Neural progenitor cell (in vitro differentiated cells): ENCODE measurements at places on chromosomes 3 and 15. TPM values are rescaled to one million over a fixed set of nuclear protein-coding genes. Genes with fewer than 3 reads are reported as not detected.
A peak's percentile ranks its signal among the peaks of the same experiment; 100 is the strongest.

The SERPINI2 gene
- total RNA-seq = not detected in 2 replicates

The GAP43 gene
- total RNA-seq = 5.0 and 8.5 TPM in 2 replicates

The GPR171 gene
- total RNA-seq = not detected in 2 replicates

The GTF2E1 gene
- 42.2 and 78.2 TPM in 2 replicates for total RNA-seq

The LRRC2 gene
- total RNA-seq = not detected in 2 replicates

The NOX5 gene
- total RNA-seq = not detected in 2 replicates

DNA sequence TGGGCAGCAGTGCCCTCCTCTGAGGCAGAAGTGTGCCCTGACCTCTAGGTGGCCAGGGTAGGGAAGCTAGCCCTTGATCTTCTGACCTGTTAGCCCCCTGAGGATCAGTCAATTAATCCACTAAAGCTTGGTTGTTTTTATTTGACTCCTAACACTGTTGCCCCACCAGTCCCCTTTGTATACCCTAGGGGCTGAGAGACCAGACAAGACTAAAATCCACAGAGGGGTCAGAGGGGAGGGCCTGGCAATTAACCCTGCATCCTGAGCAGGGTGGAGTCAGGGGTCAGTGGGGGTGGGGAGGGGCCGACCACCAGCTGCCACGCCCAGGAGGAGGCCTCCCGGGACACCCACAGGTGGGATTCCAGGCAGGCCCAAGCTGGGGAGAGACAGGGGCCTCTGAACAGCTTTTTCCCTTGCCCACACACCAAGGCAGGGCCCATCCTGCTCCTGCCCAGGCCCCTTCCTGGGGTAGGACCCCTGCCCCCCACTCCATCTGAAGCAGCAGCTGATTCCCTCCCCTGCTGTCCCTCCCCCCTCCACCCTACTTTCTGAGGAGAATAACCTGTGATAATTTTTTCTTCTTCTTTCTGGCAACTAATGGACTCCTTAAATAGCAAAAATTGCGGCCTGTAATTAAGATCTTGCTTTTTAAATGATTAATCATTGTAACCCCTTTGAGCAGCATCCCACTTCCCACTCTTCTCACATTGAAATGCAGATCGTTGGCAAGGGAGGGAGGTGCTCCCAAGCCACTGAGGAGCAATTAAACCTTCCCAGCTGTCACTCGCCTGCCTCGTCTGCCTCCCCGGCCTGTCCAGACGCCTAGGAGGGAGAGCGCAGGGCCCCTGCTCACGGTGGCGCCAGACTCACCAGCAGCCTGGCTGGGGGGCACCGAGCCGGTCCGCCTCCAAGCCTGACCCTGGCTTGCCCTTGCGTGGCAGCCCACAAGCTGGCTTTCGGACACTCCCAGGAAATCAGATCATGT, 51.9 kb downstream of the RHCG start:
- H3K27me3 ChIP-seq = peaks cover 84% of the 10 kb centered on the region
- no peak overlapping the region for H3K4me3 ChIP-seq
- no peaks in the 10 kb centered on the region for H3K36me3 ChIP-seq
- DNase-seq = peak; percentile 65
- H3K4me1 ChIP-seq = peaks cover 41% of the 10 kb centered on the region

- H3K36me3 ChIP-seq = no peaks in the 10 kb centered on the region
- no peaks in the 10 kb centered on the region for H3K27me3 ChIP-seq
- no peaks in the 10 kb centered on the region for H3K4me1 ChIP-seq
- no peak for DNase-seq
- H3K27ac ChIP-seq = no peak overlapping the region
Measured at GRCh38 chr3:159030886-159031679, 229.2 kb downstream of the MFSD1 start.

DNA sequence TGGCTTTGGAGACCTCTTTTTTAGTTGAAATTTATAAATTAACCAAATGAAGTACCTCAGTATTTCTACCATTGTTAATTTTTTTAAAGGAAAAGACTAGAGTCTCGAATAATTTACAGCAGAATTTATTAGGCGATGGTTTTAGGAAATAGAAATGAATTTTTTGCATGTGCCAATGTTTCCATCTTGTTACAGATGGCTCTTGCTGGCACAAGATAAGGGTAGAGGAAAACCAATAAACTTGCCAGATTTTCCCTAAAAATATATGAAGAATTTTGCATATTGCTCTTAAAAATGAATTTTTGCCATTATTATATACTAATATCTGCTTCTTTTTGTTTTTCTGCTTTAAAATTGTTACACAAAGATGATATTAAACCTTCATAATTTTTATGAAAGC, 380.7 kb downstream of the NLGN1 start:
- no peaks in the 10 kb centered on the region for H3K4me1 ChIP-seq
- no peaks in the 10 kb centered on the region for H3K36me3 ChIP-seq
- DNase-seq = no peak
- no peak overlapping the region for H3K4me3 ChIP-seq

GRCh38 chr3:114127517-114127916, 51.3 kb downstream of the DRD3 start:
- no peak overlapping the region for H3K27ac ChIP-seq
- H3K4me1 ChIP-seq = peaks cover 4% of the 10 kb centered on the region
- no peak for DNase-seq

- no peaks in the 10 kb centered on the region for H3K27me3 ChIP-seq
- DNase-seq = no peak
- H3K4me3 ChIP-seq = no peak overlapping the region
- no peaks in the 10 kb centered on the region for H3K4me1 ChIP-seq
Measured at GRCh38 chr3:138260611-138261010, 69.0 kb downstream of the NME9 start.

- peak overlapping the region; percentile 50 for H3K4me3 ChIP-seq
- H3K27me3 ChIP-seq = peaks cover 82% of the 10 kb centered on the region
- H3K27ac ChIP-seq = no peak overlapping the region
- peak; percentile 92 for DNase-seq
- H3K4me1 ChIP-seq = peaks cover 38% of the 10 kb centered on the region
Measured at GRCh38 chr15:52783191-52783829, 6.8 kb downstream of the ONECUT1 start.

- H3K36me3 ChIP-seq = no peaks in the 10 kb centered on the region
- H3K4me1 ChIP-seq = no peaks in the 10 kb centered on the region
- no peak for DNase-seq
- no peaks in the 10 kb centered on the region for H3K27me3 ChIP-seq
Measured at GRCh38 chr3:186067360-186068242, 41.3 kb downstream of the ETV5 start.

- no peak overlapping the region for H3K4me3 ChIP-seq
- H3K36me3 ChIP-seq = no peaks in the 10 kb centered on the region
- no peak overlapping the region for H3K27ac ChIP-seq
- DNase-seq = peak; percentile 50
- no peaks in the 10 kb centered on the region for H3K4me1 ChIP-seq
Measured at GRCh38 chr3:10697918-10698317, 118.1 kb upstream of the SLC6A11 start.

GRCh38 chr3:98339031-98339430, 14.6 kb upstream of the OR5K4 start:
- H3K36me3 ChIP-seq = no peaks in the 10 kb centered on the region
- no peaks in the 10 kb centered on the region for H3K27me3 ChIP-seq
- no peak overlapping the region for H3K4me3 ChIP-seq
- H3K27ac ChIP-seq = no peak overlapping the region
- no peak for DNase-seq

DNA sequence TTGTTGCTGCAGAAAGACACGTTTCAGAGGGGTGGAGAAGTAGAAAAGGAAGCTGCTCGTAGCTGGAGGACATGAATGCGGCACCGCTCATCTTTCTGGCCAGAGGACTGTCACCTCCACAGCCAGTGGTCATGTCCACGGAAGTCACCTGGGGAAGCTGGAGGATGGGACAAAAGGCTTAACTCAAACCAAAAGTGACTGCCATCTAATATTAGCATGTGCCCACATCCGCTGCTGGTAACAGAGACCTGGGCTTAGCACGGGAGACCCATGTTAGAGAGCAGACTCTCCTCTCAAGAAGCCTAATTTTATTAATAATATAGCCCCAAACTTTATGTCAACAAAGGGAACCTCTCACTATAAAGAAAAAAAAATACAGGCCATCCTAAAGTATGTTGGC, 5.9 kb downstream of the MEX3B start:
- H3K4me3 ChIP-seq = no peak overlapping the region
- no peak for DNase-seq
- no peak overlapping the region for H3K27ac ChIP-seq
- H3K27me3 ChIP-seq = no peaks in the 10 kb centered on the region
- H3K4me1 ChIP-seq = peaks cover 33% of the 10 kb centered on the region

DNA sequence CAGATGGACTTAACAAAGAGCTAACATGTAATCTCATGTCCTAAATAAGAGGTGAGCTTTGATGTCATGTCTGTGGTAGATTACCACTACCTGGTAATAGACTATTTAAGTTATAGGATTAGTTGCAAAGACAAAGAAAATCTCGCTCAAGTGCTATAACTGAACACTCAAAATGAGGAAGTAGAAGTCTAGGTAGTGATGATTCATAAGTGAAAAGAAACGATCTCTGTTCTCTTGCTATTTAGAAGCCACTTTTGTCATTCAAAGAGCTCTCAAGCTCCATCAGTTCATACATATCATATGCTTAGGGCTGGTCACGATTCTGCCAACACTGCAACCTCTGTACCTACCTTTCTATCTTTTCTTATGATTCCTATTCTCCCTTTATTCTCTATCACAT, 110.9 kb downstream of the EDEM1 start:
- H3K27ac ChIP-seq = no peak overlapping the region
- H3K4me1 ChIP-seq = no peaks in the 10 kb centered on the region
- DNase-seq = no peak
- no peaks in the 10 kb centered on the region for H3K36me3 ChIP-seq
